ENCODE measurements at places on chromosomes 11 and 22. TPM values are rescaled to one million over a fixed set of nuclear protein-coding genes. Genes with fewer than 3 reads are reported as not detected.

DNA sequence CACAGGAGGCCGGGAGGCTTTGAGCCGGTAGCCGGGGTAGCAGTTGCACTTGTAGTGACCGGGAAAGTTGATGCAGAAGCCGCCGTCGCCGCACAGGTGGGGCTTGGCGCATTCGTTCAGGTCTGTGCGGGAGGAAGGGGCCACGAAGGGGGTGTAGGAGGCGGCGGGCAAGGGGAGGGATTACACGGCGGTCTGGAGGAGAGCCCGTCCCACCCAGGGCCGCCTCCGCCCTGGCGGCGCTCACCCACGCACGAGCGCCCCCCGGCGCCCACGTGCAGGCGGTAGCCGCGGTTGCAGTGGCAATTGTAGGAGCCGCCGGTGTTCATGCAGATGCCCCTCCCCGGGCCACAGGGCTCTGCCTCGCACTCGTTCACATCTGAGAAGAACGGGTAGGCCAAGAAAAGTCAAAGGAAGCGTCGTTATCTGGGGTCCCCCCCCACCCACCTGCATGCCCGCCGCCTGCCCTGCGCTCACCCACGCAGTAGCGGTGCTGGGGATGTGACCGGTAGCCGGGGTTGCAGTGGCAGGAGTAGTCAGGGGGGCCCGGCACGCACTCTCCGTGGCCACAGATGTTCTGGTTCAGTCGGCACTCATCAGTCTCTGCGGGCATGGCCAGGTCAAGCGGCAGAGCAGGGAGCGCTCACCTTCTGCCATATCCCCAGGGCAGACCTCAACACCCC lies 10.6 kb downstream of the LTBP3 start:
- H3K4me1 ChIP-seq = no peaks in the 10 kb centered on the region
- no peak for DNase-seq
- H3K27me3 ChIP-seq = no peaks in the 10 kb centered on the region
- no peak overlapping the region for H3K4me3 ChIP-seq
- no peak overlapping the region for H3K27ac ChIP-seq

- no peak overlapping the region for H3K27ac ChIP-seq
- no peaks in the 10 kb centered on the region for H3K4me1 ChIP-seq
- DNase-seq = no peak
- H3K4me3 ChIP-seq = no peak overlapping the region
Observed at GRCh38 chr11:27995083-27995482, 112.9 kb downstream of the KIF18A start.

GRCh38 chr11:47004595-47005033 lies 68.1 kb downstream of the CSTPP1 start:
- no peak overlapping the region for H3K4me3 ChIP-seq
- H3K27ac ChIP-seq = no peak overlapping the region
- no peaks in the 10 kb centered on the region for H3K36me3 ChIP-seq
- H3K4me1 ChIP-seq = peaks cover 3% of the 10 kb centered on the region
- H3K27me3 ChIP-seq = no peaks in the 10 kb centered on the region

GRCh38 chr11:93589347-93589746 lies 46.2 kb upstream of the SMCO4 start:
- no peak overlapping the region for H3K27ac ChIP-seq
- H3K27me3 ChIP-seq = peaks cover 2% of the 10 kb centered on the region
- no peaks in the 10 kb centered on the region for H3K4me1 ChIP-seq
- no peaks in the 10 kb centered on the region for H3K36me3 ChIP-seq

DNA sequence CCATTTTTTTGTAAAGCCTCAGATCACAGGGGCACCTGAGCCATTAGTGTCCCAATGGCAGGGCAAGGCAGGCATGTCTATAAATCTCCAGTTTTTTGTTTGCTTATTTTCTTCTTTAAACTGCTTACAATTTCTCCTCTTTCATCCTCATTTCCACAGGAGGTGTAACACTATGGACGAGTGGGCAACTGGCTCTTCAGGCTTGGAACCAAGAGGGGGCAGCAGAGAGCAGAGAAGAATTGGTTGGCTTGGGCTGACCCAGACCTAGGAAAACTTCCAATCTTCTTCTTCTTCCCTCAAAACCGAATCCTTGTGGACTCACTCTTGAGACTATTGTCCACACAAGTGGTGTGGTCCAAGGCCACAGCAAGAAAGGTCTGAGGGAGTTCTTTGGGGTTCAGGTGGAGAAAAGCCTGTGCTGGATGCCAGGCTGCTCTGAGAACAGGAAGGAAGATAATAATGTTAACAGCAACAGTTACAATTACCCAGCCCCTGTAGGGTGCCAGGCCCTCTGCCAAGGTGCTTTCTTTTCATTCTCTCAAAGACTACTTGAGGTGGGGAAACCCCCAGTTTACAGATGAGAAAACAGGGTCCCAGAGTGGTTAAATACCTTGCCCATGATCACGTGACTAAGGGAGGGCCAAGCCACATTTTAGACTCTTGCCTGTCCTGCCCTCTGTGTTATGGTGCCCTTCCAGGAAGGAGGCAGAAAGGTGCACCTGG lies 70.7 kb upstream of the E2F8 start:
- peaks cover 10% of the 10 kb centered on the region for H3K27me3 ChIP-seq
- no peak overlapping the region for H3K4me3 ChIP-seq
- peak; percentile 63 for DNase-seq
- no peak overlapping the region for H3K27ac ChIP-seq
- no peaks in the 10 kb centered on the region for H3K4me1 ChIP-seq
- no peaks in the 10 kb centered on the region for H3K36me3 ChIP-seq

DNA sequence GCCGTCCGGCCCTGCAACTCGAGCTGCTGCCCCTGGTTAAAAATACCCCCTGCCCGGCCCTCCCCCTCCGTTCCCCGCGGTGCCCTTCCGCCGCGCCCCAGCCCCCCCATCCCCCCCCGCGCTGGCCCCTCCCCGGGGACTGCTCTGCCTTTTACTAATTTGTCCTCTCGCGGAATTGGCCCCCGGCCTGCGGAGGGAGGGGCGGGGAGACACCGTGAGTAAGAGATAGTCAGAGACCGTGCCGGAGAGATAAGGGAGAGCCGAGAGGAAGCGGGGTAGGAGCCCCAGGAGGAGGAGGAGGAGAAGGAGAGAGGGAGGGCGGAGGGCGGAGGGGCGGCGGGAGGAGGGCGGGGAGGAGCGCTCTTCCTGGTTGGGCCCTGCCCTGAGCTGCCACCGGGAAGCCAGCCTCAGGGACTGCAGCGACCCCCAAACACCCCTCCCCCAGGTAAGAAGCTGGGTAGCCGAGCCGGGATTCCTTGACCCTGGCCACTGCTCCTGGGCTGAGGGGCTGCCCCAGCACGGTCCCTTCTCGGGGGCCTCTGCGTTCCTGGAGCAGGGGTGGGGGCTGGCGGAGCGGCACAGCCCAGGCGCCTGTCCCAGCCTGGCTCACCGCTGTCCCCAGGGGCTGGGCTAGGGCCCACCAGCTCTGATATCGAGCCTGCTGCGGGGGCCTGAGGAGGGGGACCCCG lies at the start of gene CAPN1:
Gene CAPN1, plus strand, starts transcription at position 360 of the 689 bp plus-strand sequence. CDS start 774 bp downstream, outside the sequence.
- DNase-seq = peak; percentile 90
- H3K27ac ChIP-seq = peak within 1 kb of the TSS; percentile 43
- H3K4me1 ChIP-seq = peaks cover 5% of the 10 kb centered on the region
- H3K4me3 ChIP-seq = peak within 1 kb of the TSS; percentile 87
- peaks cover 15% of the 10 kb centered on the region for H3K36me3 ChIP-seq
- no peaks in the 10 kb centered on the region for H3K27me3 ChIP-seq

DNA sequence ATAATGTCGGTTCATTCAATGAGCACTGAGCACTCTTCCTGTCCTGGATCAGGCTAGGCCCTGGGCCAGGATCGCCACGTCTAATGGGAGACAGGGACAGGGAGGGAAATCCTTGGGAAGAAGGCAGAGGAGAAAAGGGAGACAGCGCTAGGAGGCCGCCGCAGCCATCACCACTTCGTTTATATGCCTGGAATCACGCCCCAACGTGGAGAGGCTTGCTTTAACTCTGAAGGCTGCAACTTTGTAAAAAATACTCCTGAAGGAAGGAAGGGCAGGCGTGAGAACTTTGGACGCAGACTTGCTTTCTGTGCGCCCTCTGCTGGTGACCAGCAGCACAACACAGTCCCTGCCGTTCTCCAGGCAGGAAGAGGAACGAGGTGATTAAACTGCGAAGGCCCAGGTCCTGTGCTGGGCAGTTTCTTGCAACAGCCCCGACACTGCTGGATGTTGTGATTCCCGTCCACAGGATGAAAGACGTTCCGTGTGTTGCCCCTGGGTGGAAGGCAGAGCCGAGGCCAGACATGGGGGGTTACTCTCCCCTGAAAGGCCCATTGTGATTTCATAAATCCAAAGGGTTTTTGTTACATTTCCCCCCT lies 22.1 kb downstream of the RIBC2 start:
- peak overlapping the region; percentile 27 for H3K27ac ChIP-seq
- no peak overlapping the region for H3K4me3 ChIP-seq
- no peaks in the 10 kb centered on the region for H3K27me3 ChIP-seq
- H3K4me1 ChIP-seq = peaks cover 3% of the 10 kb centered on the region
- DNase-seq = peak; percentile 92

- H3K27ac ChIP-seq = no peak overlapping the region
- H3K36me3 ChIP-seq = no peaks in the 10 kb centered on the region
- H3K4me3 ChIP-seq = no peak overlapping the region
- DNase-seq = no peak
- no peaks in the 10 kb centered on the region for H3K27me3 ChIP-seq
- no peaks in the 10 kb centered on the region for H3K4me1 ChIP-seq
Observed at GRCh38 chr11:82757660-82758357, 24.1 kb upstream of the FAM181B start.

- H3K4me3 ChIP-seq = no peak overlapping the region
- H3K27me3 ChIP-seq = no peaks in the 10 kb centered on the region
- no peaks in the 10 kb centered on the region for H3K36me3 ChIP-seq
Observed at GRCh38 chr11:132504501-132505041, 1027.7 kb downstream of the OPCML start.

- DNase-seq = no peak
- H3K4me1 ChIP-seq = peaks cover 4% of the 10 kb centered on the region
- H3K36me3 ChIP-seq = no peaks in the 10 kb centered on the region
- H3K27ac ChIP-seq = no peak overlapping the region
- H3K4me3 ChIP-seq = no peak overlapping the region
Observed at GRCh38 chr11:35676611-35676965, 14.0 kb downstream of the TRIM44 start.

- H3K27me3 ChIP-seq = no peaks in the 10 kb centered on the region
- H3K4me3 ChIP-seq = no peak overlapping the region
- DNase-seq = peak; percentile 60
- H3K36me3 ChIP-seq = no peaks in the 10 kb centered on the region
Observed at GRCh38 chr11:125070699-125071254, 7.7 kb downstream of the SLC37A2 start.

GRCh38 chr11:8604078-8604723 lies 10.2 kb upstream of the STK33 start:
- no peak overlapping the region for H3K4me3 ChIP-seq
- H3K36me3 ChIP-seq = no peaks in the 10 kb centered on the region
- peaks cover 13% of the 10 kb centered on the region for H3K4me1 ChIP-seq
- no peaks in the 10 kb centered on the region for H3K27me3 ChIP-seq

GRCh38 chr22:46681010-46681409 lies 57.0 kb downstream of the CERK start:
- H3K27ac ChIP-seq = no peak overlapping the region
- H3K27me3 ChIP-seq = no peaks in the 10 kb centered on the region
- H3K4me1 ChIP-seq = peaks cover 3% of the 10 kb centered on the region
- H3K36me3 ChIP-seq = peaks cover under 1% of the 10 kb centered on the region
- DNase-seq = no peak

DNA sequence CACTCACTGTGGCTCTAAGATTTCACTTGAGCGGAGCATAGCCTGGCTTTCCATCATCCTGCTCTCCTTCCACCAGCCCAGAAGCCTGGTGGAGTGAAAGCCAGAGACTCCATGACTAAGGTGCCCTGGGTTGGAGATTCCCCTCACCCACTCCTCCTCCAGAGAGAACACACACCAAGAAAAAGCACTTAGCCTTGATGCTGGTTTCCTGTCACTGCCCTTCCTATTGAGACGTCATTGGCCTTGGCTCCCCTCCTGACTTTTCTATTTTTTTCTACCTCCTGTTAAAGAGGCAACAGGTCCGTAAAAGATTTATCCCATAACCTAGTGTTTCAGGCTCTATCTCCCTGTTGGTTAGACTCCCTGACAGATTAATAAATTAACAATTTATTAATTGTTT lies 38.5 kb upstream of the APLNR start:
- DNase-seq = peak; percentile 20
- no peaks in the 10 kb centered on the region for H3K36me3 ChIP-seq
- H3K27ac ChIP-seq = no peak overlapping the region
- H3K4me1 ChIP-seq = peaks cover 16% of the 10 kb centered on the region
- H3K4me3 ChIP-seq = no peak overlapping the region

GRCh38 chr11:119335091-119335654 lies 846 bp downstream of the RNF26 start:
- H3K27me3 ChIP-seq = no peaks in the 10 kb centered on the region
- peaks cover 29% of the 10 kb centered on the region for H3K4me1 ChIP-seq
- DNase-seq = no peak

DNA sequence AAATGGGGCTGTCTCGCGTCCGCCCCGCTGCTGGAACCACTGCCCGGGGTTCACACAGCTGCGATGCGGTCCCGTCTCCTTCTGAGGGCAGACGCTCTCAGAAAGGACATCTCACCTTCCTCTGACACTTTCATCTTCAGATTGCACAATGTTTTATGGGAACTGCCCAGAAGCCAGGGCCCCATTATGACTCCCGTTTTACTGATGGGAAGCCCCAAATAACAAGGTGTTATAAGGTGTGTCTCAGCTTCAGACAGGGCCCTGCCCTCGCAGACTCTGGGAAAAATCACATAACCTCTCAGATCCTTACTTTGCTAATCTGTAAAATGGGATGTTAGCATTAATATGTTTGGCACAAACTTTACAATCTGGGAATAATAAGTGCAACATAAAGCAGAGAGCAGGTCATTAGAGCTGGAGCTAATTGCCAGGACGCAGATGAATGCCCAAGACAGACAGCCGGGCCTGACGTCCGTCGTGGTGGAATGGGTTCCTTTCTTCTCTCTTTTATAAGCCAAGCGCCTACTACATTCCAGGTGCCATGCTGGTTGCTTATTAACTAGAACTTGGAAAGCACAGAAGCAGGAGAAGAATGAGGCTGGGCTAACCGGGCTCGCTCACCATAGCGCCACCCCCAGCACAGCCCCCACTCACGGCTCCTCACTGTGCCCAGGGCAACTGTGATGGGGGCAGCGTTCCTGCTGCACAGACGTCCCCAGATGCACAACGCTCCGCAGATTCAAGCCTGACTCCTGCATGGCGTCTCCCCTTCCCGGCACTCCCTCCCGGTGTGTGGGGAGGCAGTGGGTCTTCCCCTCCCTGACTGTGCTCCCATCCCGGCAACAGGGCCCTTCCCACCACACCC lies 43.8 kb downstream of the TRMU start:
- H3K27ac ChIP-seq = no peak overlapping the region
- no peak overlapping the region for H3K4me3 ChIP-seq
- H3K27me3 ChIP-seq = no peaks in the 10 kb centered on the region
- no peak for DNase-seq
- H3K36me3 ChIP-seq = no peaks in the 10 kb centered on the region

GRCh38 chr11:8735094-8735493 lies 52.5 kb downstream of the RPL27A start:
- H3K27ac ChIP-seq = no peak overlapping the region
- H3K4me1 ChIP-seq = peaks cover 22% of the 10 kb centered on the region
- DNase-seq = peak; percentile 42
- no peaks in the 10 kb centered on the region for H3K27me3 ChIP-seq
- H3K36me3 ChIP-seq = peaks cover 6% of the 10 kb centered on the region

The SLC15A3 gene
- 29.9 TPM for total RNA-seq

The OR52I1 gene
- total RNA-seq = not detected

The KIF18A gene
- total RNA-seq = 4.9 TPM

The BCR gene
- 66.6 TPM for total RNA-seq

The C11orf21 gene
- total RNA-seq = not detected

The PTPRCAP gene
- total RNA-seq = under 0.01 TPM

The OR9I1 gene
- not detected for total RNA-seq

The ACTN3 gene
- total RNA-seq = not detected

The FOLR2 gene
- not detected for total RNA-seq

The HPX gene
- 0.83 TPM for total RNA-seq

The OVOL1 gene
- total RNA-seq = not detected

The KCNK7 gene
- total RNA-seq = under 0.01 TPM

The SIPA1 gene
- total RNA-seq = 13.6 TPM

The ST14 gene
- total RNA-seq = under 0.01 TPM

Measured in fibroblast of lung (primary cell).